ENCODE measurements at places on chromosomes 2 and 18.

DNA sequence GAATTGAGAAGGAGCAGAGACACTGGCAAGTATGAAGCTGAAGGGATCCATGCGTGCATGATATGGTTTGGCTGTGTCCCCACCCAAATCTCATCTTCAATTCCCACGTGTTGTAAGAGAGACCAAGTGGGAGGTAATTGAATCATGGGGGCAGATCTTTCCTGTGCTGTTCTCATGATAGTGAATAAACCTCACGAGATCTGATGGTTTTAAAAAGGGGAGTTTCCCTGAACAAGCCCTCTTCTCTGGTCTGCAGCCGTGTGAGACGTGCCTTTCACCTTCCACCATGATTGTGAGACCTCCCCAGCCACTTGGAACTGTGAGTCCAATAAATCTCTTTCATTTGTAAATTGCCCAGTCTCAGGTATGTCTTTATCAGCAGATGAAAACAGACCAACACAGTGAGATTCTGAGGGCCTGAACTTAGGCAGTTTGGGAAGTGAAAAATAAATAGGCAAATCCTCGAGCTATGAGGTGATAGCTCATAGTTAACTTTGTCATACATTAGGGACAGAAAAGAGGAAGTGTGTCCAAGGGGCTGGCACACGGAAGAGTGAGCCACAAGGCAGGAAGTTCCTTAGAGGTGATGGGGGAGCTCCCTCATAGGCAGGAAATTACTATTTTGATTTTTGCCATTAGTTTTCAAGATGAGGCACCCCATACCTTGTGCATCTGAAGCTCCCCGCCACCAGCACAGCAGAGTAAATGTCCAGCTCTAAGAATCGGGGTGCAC lies 658.8 kb upstream of the ID2 start:
- DNase-seq = no peak

- no peak for DNase-seq
Observed at GRCh38 chr2:64019975-64020528, 824 bp upstream of the VPS54 start.

DNA sequence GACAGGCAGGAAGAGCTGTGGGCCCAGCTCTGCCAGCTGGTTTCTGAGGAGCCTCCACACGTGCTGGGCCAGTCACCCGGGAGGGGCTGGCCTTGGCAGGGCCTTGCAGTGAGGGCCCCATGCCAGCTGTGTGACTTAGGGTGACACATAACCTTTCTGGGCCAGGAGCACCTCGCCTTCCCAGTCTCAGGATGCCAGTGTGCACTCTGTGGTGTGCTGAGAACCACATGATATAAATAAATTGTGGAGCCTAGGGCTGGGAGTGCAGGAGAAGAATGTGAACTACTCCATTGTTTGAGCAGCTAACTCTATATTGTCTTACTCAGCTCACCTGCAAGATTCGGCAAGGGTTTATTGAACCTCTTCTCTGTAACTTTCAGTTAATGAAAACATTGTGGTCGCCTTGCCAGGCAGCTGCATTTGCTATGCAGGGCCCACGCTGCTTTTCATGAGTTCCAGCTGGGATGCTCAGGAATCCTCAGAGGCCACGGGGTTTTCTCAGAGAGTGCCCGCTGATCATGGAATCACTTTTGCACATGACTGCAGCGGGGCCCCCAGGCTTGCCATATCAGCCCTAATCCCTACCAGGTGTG lies 222.3 kb downstream of the SH3RF3 start:
- DNase-seq = peak; percentile 33

DNA sequence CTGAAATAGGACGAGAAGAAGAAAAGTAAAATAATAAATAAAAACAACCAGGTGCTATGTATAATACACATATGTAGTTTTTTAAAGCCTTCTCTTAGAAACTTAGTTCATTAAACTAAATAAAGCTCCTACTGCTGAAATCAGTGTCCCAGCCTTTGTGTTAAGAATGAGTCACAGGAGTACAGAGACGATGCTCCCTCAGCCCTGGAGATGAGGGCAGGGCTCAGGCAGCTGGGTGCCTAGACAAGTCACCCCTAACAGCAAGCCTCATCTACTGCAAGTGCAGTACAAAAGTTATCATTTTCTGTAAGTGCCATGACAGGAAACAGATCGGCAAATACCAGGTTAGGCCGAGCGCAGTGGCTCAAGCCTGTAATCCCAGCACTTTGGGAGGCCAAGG lies 18.2 kb downstream of the KIDINS220 start:
- DNase-seq = no peak

- DNase-seq = no peak
Observed at GRCh38 chr2:96241900-96242611, 23.7 kb downstream of the TMEM127 start.

GRCh38 chr2:215743066-215743465 lies 270.3 kb downstream of the MREG start:
- DNase-seq = no peak

GRCh38 chr2:40725950-40726349 lies 274.1 kb upstream of the SLC8A1 start:
- no peak for DNase-seq

DNA sequence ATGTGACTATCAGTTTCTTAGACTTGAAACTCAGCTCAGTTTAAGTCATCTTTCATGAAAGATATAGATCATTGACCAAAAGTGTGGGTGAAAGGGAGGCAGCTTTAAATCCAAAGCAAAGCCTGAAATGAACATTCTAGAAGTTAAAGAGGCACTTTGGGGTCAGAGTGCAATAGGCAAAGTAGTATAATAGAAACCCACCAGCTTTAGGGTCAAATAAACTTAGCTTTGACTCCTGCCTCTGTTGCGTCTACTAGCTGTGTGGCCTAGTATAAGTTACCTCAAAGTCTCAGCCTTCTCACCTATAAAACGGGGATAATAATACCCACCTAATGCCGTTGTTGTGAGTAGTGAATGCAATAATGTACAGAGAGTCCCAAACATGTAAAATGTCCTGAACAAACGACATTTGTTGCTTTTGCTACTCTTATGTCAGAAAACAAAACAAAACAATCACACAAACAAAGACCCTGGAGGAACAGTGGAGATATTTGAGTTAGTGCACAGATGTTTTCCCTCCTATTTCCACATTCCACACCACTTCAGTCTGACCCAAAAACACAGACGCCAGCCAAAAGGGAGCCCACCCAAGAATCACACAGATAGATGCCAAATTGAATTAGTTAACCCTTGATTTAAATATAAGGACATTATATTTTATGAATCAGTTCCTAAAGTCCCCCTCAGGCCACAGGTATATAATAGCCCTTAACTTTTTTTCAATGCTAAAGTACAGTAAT lies 657.0 kb downstream of the ARHGAP15 start:
- DNase-seq = no peak

DNA sequence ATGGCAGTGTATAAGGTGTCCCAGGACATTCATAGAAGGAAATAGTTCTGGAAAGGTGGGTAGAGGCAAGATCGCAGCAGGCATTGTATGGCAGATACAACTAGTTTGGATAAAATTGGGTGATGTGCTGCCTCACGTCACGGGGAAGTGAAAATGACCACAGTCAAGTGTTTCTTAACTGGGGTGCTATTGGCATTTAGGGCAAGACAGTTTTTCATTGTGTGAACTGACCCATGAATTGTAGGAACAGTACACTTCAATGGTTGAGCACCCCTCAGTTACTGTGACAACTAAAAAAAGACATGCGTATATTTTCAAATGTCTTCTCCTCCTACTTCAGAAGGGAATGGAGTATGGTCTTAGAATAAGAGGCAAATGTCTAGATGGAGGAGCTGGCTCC lies 22.3 kb upstream of the CYRIA start:
- DNase-seq = no peak

DNA sequence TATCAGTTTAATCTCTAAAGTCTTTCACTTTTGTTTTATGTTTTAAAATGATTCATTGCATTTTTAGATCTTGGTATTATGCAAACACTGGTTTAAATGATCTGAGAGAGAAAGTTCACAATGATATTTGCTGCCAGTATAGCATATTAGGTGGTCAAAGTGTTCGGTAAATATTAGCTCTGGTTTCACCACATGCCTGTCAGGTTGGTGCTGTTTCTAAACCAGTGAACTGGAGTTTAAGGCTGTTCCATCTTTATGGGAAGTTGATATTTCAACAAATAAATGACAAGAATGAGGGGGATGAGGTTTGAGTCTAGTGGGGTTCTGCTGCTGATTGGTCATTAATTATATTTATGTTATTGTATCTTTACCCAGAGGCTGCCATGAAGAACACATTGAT lies 436.4 kb downstream of the DCDC2C start:
- DNase-seq = no peak

DNA sequence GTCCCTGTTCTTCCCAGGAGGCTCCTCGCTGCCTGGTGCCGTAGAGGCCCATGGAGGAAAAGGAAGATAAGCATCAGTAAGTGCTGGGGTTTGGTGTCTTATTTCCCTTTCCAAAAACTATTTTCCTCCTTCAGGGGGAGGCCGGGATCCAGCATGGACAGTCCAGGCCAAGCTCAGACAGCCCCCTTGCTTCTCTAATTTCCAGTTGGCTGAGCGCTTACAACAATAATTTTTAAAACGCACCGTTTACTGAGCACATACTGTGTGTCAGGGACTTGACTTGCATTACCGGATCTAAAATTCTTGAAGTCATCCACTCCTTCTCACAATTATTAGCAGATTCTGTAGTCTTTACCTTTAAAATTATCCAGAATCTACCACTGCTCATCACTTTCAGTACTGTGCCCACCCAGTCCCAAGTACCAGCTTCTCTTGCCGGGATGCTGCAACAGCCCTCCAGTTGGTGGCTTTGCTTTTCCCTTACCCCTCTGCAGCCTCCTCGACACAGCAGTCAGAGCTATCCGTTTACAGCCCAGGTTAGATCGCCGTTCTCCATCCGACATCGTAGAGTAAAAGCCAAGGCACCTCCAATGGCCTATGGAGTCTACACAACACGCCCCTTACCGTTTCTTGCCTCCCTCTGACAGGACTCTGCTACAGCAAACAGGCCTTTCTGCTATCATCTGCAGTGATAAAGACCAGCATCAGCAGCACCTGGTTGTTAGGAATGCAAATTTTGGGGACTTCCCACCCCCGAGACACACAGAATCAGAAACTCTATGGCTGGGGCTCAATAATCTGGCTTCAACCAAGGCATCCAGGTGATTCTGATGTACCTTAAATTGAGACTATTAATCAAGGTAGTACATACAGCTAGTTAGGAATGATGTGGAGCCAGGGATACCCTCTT lies 75.2 kb upstream of the TSPYL6 start:
- DNase-seq = peak; percentile 53

GRCh38 chr2:166516712-166517303 lies 22.8 kb upstream of the SCN7A start:
- DNase-seq = peak; percentile 68

DNA sequence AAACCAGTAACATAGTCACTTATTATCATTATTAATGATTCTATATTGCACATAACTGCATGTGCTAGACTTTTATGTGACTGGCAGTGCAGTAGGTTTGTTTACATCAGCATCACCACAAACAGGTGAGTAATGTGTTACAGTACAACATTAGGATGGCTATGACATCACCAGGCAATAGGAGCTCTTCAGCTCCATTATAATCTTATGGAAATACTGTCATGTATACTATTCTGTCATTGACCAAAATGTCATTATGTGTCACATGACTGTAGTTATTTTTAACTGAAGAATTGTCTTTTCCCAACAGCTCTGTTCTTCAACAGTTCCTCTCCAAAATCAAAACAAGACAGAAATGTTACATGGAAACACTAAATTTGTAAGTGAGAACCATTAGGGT lies 96.3 kb downstream of the C18orf54 start:
- no peak for DNase-seq

- peak; percentile 90 for DNase-seq
Observed at GRCh38 chr2:200901459-200902072, 12.4 kb downstream of the NIF3L1 start.

DNA sequence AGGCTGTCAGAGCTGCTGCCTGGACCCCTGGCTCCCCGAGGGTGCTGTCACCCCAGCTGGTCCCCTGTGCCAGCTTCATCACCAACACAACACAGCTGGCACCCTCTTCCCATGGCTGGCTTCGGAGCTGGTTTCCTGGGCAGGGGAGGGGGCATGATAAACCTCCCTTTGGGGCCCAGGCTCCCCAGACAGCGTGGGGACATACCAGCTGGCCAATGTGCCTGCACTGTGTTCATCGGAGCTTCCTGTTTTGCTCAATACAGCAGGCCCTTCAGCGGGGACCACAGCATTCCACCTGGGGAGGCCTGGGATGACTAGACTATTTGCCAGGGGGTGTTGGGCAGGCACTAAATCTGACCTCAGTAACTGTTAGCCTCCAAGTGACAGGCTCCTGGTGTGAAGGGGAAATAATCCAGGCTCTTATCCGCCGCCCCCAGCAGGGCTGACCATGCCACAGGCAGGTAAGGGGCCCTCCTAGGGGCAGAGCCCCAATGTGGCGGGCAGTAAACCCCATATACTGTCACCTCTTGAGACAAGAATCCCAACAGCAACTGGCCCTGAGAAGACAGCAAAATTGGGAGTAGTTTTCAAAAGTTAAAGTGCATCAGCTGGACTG lies 44.6 kb downstream of the EMX1 start:
- DNase-seq = no peak

DNA sequence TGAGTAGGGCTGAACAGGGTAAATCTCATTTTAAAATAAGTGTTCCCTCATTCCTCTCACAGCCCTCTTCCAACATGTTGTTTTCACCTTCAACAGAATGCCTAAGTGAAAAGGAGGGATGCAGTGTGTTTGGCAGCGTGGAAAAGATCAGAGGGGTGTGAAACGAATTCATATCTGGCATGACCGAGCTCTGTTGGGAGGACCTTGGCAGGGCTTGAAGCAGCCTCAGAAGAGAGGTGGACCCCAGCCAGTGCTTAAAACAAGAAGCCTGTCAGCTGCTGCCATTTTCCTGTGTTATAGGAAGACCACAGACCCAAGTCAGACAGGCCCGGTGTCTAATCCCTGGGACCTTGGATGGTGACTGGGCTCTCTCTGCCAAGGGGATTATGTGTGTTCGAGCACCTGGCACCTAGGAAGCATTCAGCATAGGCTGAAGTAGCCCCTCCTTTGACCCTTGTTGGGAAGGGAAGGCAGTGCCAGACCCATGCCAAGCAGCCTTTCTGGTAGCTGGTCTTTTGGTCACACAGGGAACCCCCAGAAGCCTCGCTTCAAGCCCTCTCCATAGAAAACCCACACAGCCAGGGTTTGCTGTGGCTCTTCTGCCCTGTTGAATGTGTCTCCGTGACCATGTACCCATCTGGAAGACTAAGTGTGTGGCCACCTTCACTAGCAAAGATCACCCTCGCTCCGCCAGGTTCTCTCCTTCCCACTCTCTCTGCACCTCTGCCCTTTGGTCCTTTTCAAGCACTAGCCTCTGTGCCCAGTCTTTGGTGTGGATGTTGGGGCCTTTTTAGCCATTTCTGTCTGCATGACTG lies 87.5 kb upstream of the ST3GAL5 start:
- DNase-seq = peak; percentile 31

DNA sequence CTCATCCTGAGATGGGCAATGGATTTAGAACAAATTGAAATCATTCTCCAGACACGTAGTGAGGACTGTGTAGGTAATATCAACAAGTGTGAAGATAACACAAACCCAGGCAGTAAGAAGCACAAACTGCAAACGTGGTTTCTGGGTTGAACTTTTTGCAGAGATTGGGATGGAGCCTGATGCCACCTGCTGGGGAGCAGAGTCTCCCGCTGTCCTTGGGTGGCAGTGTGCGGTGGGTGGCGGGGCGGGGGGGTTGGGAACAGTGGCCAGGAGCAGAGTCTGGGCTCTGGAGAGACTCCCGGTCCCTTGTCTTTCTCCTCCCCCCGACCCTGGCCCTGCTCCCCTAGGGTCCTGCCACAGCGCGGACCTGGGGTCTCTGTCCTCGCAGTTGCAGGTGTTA lies 19.5 kb downstream of the TRAF3IP1 start:
- DNase-seq = no peak

- DNase-seq = no peak
Observed at GRCh38 chr18:63253428-63254372, 65.9 kb downstream of the BCL2 start.
